ENCODE measurements at places on chromosomes 4 and X.
A peak's percentile ranks its signal among the peaks of the same experiment; 100 is the strongest.

DNA sequence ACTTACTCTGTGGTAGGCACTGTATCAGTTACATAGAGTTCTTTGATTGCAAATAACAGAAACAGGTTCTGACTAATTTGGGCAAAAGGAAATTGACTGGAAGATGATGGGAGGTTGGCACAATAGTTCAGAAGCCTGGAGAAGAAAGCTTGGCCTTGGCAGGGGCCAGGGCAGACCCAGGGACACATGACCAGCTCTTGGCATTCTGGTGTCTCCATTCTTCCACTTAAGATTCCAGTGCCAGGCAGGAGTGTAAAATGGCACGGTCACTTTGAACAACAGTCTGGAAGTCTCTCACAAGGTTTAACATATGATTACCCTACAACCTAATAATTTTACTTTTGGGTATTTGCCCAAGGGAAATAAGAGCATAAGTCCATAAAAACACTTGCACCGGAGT lies 175.9 kb downstream of the BCOR start:
- DNase-seq: no peak

DNA sequence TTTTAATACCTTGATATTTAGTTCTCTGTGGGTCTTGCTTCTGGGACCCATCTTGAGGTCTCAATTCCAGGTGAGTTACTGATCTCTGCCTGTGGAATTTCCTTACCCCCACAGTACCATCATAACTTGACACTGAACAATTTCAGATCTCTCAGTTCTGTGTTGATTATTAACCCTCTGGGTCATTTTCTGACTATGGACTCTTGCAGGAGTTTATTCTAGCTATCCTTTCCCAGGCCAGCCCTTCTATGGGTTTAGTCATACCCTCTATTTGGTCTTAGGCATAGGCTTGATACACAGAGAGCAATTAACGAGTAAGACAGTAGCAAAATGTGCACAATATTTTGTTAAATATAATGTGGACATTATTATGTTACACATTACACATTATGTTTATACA lies 3.7 kb upstream of the SPARCL1 start:
- no peak for DNase-seq

- no peak for DNase-seq
Measured at GRCh38 chrX:25754399-25754798, 383.7 kb upstream of the MAGEB18 start.

- DNase-seq: peak; percentile 3
Measured at GRCh38 chr4:118968005-118968404, 79.4 kb downstream of the SYNPO2 start.

DNA sequence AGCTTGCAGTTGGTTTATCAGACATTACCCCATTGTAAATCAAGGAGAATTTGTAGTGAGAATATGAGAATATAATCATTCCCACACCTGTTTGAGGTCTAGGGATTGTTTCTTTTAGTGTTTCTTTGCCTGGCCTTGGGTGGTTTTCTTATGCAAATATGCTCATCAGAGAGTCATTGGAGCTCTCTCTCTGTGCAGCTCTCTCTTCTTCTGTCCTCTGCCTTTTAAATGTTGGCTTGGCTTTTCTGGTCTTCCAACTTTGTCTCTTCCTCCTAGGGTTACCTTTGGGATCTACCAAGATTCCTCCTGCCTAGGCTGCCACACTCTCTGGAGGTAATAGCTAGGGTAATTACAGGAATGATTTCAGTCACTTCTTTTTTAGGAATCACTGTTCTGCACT lies 102.3 kb upstream of the ARSJ start:
- DNase-seq: no peak

GRCh38 chr4:153115322-153116290 lies 88.6 kb upstream of the TRIM2 start:
- DNase-seq: peak; percentile 85

GRCh38 chrX:109347632-109348031 lies 134.3 kb downstream of the GUCY2F start:
- DNase-seq: no peak
